ENCODE measurements at places on chromosomes 16 and 17.

GRCh38 chr16:56860226-56861020 lies 4.6 kb upstream of the SLC12A3 start:
- DNase-seq, result no peak

GRCh38 chr17:32102646-32103186 lies 39.6 kb upstream of the RHOT1 start:
- DNase-seq, result no peak

GRCh38 chr17:48819466-48819865 lies 2.4 kb upstream of the TTLL6 start:
- no peak for DNase-seq

- no peak for DNase-seq
These were observed 383.0 kb downstream of the MAF start for GRCh38 chr16:79217375-79218011.

- no peak for DNase-seq
These were observed 1.4 kb downstream of the DDX42 start for GRCh38 chr17:63775420-63775819.

GRCh38 chr16:9946022-9946720 lies 236.1 kb downstream of the GRIN2A start:
- DNase-seq, result no peak

DNA sequence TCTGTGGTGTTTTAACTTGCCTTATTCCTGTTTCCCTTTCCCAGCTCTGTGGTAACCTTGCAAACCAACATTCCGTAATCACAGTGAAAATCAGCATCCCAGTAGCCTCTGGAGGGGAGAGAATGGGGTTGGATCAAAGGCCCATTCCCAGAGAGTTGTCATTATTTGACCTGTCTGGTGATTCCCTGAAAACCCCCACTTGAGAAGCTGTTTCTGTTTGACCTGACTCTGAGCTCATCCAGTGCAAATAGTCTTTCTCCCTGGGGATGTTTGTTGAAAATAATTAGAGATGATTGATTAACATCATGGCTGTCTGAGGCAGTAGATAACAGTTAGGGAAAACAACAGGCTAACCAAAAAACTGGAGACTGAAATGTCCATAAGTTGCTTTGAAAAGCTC lies 3.0 kb downstream of the CACNG1 start:
- no peak for DNase-seq

DNA sequence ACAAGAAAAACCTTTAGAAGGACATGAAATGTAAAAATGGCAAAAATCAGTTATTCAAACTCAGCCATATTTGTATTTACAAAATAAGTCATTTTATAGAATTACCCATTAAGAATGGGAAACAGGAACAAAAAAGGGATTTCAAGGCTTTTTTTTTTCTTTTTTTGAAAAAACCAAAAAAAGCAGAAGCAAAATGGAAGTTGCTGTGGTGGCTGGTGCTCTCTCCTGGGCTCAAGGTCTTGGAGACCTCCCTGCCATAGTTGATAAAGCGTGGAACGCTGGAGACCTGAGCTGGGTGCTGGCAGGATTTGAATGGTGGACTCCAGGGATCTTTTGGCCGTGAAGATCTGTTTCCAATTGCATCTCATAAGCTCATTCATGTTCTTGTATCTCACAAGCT lies 3.1 kb downstream of the PLCG2 start:
- DNase-seq, result no peak

DNA sequence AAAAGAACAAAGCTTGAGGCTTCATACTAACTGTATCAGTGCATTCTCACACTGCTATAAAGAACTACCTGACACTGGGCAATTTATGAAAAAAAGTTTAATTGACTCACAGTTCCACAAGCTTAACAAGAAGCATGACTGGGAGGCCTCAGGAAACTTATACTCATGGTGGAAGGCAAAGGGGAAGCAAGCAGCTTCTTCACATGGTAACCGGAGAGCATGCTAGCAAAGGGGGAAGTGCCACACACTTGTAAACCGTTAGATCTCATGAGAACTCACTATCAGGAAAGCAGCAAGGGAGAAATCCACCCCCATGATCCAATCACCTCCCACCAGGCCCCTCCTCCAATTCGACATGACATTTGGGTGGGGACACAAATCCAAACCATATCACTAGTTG lies 25.3 kb downstream of the CTRB2 start:
- no peak for DNase-seq

GRCh38 chr17:29633886-29634285 lies 11.2 kb upstream of the CORO6 start:
- DNase-seq, result no peak

GRCh38 chr16:87351320-87351698 lies 32.3 kb downstream of the FBXO31 start:
- DNase-seq, result no peak

DNA sequence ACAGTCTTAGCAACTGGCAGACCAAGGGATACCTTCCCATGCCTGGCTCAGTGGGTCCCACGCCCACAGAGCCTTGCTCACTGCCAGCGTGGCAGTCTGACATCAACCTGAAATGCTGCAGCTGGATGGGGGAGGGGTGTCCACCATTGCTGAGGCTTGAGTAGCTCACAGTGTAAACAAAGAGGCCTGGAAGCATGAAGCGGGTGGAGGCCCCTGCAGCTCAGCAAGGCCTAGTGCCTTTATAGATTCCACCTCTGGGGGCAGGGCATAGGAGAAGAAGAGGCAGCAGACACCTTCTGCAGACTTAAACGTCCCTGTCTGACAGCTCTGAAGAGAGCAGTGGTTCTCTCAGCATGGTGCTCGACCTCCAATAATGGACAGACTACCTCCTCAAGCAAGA lies 263.2 kb downstream of the KIF2B start:
- no peak for DNase-seq

- DNase-seq, result no peak
These were observed 21.1 kb downstream of the ARHGAP27 start for GRCh38 chr17:45411348-45412105.

- no peak for DNase-seq
These were observed 35.8 kb downstream of the ST3GAL2 start for GRCh38 chr16:70402916-70403659.

DNA sequence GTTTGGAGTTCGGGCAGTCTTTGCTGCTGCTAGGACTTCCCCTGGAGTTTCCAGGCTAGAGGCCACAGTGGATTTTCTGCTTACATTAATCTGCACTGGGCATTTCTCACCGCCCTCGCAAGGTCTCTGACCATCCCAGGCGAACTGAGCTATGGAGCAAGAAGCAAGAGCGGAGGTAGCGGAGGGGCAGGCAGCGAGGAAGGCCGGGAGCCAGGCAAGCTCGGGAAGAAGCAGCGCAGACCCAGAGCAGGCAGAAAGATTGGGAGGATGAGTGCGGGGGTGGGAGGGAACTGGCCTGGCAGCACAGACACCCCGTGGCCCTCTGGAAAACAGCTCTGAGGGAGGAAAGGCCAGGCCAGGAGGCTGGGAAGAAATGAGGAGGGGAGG lies 3.8 kb downstream of the COTL1 start:
- no peak for DNase-seq

DNA sequence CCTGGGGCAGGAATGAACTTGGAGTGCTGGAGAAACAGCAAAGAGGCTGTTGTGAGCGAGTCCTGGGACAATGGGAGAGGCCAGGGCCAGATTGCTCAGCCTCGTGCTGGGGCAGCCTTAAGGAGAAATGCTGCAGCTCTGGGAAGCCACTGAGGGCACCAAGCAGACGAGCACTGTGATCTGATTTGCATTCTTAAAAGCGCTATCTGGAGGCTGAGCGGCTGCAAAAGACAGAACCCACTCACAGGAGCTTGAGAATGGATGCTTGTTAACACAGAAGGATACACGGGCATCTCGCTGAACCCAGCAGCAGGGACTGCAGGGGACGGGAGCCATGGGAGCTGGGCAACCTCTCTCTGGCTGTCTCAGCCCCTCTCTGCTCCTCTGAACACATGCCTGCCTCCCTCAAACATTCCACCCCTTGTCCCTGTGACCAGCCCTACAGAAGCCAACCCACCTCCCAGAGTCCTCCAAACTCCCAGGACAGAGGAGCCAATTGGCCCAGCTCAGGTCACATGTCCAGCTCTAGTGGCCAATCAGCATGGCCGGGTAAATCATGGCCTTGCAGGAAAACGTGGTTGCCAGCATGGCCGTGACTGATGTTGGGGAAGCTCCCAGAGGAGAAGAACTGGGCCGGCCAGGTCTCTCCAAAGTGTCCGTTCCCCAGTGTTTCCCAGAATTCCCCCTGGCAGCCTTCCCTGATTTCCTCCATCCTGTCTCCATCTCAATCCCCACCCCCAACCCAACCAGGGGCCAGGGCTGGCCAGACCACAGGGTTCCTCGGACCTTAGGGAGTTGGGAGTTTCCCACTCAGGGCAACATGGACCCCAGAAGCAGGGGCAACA lies 60.3 kb downstream of the GSG1L start:
- no peak for DNase-seq

DNA sequence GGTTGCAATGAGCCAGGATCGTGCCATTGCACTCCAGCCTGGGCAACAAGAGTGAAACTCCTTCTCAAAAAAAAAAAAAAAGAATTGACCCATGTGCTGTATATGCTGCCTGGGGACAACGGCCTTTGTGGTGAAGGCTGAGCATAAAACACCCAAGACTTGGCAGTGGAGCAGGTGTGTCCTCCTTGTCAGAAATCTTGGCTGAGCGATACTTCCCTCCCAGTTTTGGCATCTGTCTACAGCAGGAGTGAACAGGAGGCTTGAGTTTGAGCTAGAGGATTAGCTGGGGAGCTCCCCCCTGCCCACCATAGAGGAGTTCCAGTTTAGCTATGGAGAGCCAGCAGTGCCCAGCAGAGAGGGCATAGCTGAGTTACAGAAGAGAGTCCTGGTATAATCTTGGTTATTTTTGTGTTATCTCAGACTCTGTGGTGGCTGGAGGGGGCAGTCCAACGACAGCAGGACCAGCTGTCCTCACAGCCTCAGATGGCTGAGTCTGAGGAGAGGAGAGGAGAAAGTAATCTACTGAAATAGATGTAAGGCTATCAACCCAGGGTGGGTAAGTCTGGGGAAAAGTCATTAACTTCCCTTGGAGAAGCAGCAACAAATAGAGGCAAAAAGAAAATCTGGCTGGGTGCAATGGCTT lies 18.4 kb downstream of the SP2 start:
- no peak for DNase-seq

- DNase-seq, result no peak
These were observed 10.3 kb downstream of the C17orf113 start for GRCh38 chr17:42039794-42040763.

DNA sequence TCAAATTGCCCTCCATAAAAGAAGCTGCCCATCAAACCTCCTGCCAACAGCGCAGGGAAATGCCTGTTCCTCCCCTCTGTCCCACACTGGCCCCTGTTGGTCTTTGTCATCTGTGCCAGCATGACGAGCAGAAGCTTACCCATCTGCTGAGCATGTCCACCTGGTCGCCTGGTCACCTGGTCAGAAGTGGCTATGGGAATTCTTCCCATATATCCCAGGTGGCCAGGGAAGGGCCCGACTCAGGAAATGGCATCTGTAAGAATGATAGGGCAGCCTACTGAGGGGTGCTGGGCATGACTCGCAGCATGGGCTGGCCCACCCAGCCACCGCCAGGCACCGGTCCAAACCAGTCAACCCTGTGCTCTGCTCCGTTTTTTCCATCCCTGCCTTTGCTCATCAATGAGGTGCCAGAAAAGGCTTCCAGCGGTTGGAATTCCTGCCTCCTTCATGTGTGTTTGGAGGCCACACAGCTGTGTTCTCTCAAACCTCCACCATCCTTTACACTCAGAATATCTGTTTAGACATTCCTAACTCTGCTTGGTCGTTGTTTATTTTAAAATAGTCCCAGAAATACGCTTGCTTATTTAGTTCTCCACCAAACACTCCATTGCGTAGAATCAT lies 145.2 kb downstream of the CLEC16A start:
- DNase-seq, result no peak

GRCh38 chr17:30558686-30559545 lies 81.7 kb downstream of the GOSR1 start:
- no peak for DNase-seq

GRCh38 chr16:11047939-11048800 lies 103.8 kb downstream of the CLEC16A start:
- DNase-seq, result no peak

GRCh38 chr17:77086433-77087010 lies 54.2 kb upstream of the SEC14L1 start:
- DNase-seq, result peak; percentile 91

- no peak for DNase-seq
These were observed 1.2 kb downstream of the JUP start for GRCh38 chr17:41785091-41785858.

GRCh38 chr16:88878967-88879787 lies 12.7 kb upstream of the PABPN1L start:
- DNase-seq, result no peak
